ENCODE measurements at places on chromosomes 3 and 15.

GRCh38 chr3:32719335-32719734, 34.3 kb downstream of the CNOT10 start:
- no peak for DNase-seq

DNA sequence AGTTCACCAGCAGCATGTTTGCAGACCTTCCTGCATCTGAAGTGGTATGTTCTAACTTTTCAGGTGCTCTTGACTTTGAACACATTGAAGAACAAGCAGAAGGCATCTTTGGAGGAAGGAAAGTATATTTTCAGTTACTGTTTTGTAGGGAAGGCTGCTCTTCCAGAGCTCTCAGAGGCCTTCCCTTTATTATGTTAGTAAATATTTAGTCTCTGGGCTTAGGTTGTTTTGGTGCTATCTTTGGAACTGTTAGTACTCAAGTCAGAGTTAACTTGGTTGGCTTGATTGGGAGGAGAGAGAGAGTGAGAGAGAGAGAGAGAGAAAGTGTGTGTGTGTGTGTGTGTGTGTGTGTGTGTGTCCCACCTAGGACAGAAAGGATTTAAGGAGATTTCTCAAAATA, 188.2 kb downstream of the ITPR1 start:
- DNase-seq: no peak

GRCh38 chr3:25338158-25338725, 89.8 kb upstream of the RARB start:
- DNase-seq: no peak

- DNase-seq: no peak
Measured at GRCh38 chr3:118001380-118001779, 1033.3 kb downstream of the IGSF11 start.

DNA sequence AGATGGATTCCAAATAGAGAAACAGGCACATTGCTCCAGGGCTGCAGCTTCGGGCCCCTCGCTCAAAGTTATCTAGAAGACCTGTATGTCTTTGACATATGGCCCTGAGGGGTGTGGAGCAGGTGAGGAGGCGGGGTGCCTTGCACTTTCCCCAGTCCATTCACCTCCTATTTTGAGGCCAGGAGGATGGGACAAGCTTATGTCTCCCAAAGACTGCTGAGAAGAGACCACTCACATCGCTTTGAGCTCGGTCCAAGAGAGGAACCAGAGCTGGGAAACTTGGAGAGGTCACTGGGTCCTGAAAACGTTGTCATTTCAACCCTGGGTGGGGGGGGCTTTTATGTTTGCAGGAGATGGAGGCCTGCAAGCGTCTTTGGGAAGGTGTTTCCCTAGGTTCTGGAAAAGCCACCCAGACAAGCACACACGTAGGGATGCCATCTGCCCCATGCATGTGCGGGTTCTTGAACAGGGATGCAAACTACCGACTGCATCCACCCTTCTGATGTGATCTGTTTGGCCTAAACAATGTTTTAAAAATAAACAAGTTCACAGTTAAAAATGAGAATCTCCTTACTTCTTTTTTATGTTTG, 33.7 kb upstream of the SYNM start:
- no peak for DNase-seq

- peak; percentile 29 for DNase-seq
Measured at GRCh38 chr15:100973351-100974111, 54.4 kb downstream of the LRRK1 start.

DNA sequence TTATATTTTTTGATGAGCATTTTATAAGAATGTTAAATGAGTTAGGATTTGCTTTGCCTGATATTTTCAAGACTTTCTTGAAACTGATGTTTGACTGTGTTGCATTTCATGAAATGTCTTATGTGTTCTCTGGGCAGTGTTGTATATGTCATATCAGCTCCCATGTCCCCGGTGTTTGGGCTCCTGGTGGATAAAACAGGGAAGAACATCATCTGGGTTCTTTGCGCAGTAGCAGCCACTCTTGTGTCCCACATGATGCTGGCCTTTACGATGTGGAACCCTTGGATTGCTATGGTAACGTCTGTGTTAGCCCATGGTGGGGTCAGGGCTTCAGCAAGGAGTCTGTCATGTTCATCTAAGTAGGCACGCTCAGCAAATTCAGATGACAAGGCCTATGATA, 20.0 kb downstream of the MFSD1 start:
- peak; percentile 8 for DNase-seq

DNA sequence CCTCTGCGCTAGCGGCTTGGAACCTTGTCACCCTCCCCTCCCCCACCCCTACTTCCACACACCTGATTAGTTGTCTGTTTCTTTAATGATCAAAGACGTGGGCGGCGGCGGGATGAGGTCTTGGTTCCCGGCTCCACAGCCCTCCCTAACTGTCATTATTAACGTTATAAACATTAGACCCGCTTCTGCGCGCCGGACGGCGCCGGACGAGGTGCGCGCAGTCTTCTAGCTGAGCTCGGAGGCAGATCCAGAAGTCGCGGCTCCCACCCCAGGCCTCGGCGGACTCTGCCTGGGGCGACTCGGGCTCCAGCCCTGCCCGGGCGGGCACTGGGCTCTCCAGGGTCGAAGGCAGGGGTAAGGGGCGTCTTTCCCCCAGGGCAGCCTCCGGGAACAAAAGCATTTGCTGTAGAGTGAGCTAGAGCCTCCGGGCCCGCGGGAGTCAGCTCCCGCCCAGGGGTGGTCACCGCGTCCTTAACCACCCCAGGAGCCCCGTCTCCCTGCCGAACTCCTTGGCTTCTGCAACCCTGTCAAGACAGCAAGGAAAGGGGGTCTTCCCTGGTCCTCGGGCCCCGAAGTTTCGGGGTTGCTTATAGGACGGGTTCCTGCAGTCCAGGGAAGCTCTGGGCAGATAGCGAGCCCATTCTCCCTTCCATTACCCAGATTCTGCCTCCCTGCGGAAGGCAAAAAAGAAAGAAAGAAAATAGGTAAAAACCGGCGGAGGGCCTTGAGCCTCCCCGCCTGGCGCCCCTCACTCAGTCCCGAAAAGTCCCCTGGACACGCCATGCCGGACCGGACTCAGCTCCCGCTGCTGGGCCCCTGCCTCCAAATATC, 2.2 kb upstream of the ISLR2 start:
- peak; percentile 58 for DNase-seq

GRCh38 chr3:157294491-157294890, 134.5 kb upstream of the CCNL1 start:
- DNase-seq: no peak

GRCh38 chr3:89787485-89787884, 680.1 kb downstream of the EPHA3 start:
- no peak for DNase-seq

DNA sequence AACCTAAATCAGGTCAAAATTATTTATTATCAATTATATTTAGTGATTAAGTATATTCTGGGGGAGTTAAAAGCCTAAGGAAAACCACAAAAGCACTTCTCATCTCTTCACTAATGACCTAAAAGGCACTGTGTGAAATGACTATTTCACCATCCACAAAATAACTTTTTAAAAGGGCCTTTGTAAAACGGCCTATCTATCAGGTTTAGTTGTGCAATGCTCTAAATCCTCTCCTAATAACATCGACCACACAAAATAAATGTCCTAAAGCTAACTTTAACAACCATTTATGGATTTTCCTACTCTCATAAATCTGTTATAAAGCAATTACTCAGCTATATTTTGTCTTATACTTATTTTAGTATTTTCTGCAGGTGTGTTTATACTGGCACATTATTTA, 1066.3 kb downstream of the ROBO1 start:
- DNase-seq: no peak

DNA sequence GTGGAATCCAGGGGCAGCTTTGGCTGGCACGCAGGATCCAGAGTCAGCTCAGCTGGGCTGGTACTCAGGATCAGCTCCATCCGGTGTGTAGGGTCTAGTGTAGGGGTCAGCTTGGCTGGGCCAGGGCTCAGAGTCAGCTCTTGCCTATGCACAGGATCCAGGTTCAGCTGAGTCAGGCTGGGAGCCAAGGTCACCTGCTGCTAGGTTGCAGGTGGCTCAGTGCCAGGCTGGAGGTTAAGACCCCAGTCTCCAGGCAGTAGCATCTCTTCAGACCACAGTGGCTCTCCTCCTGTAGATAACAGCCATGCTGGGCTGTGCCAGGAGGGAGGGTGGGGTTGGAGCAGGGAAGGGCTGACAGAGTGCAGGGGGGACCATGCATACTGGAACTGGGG, 1.8 kb downstream of the HYAL3 start:
- no peak for DNase-seq

DNA sequence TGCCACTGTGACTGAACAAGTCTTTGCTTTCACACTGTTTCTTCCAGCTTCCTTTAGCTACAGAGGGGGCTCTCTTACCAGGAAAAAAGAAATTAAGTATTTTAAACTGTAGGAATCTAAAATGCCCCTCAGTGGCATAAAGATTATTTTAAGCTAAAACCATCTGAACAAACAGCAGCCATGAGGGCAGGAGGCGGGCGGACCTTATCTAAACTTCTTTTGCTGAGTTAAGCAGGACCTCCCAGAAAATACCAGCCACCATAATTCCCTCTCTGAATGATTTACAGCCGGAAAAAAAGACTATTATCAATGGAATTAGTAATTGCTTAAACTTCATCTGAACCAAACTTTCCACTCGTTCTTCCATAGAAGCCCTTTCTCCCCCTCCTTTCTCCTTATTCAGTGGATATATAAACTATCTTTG, 5.2 kb upstream of the TOPAZ1 start:
- no peak for DNase-seq

GRCh38 chr3:170144437-170144843, 37.1 kb downstream of the PHC3 start:
- DNase-seq: no peak

DNA sequence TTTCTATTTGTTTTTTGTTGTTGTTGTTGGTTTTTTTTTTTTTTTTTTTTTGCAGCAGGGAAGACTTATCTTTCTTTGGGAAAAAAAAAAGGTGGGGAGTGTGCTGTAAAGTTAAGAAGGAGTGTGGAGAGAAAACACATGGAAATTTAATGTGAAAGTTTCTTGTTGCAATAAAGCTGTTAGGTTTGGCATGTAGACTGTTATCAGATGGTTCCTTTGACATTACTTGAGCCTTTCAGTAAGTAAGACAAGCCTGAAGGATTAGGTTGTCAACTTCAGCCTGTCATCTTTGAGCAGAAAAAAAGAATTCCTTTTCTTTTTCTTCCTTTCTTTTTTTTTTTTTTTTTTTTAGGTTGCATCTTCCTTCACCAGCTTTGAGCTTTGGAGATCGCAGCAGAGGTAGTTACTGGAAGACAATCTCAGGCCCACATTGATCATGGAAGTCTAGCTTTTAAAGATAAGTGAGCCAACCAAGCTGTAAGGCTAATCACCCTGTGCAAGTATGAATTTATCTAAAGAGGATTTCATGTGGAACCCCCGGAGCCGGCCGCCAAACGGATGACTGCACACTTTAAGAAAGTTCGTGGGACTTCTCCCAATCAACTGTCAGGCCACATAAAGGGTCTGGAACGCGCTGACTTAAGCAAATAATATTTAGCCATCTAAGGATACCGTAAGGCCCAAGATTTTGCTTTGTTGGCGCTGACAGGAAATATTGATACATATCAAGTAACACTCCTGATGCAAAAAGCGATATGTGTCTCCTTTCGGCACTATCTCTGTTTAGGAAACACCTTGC, 1040.1 kb upstream of the NR2F2 start:
- no peak for DNase-seq

DNA sequence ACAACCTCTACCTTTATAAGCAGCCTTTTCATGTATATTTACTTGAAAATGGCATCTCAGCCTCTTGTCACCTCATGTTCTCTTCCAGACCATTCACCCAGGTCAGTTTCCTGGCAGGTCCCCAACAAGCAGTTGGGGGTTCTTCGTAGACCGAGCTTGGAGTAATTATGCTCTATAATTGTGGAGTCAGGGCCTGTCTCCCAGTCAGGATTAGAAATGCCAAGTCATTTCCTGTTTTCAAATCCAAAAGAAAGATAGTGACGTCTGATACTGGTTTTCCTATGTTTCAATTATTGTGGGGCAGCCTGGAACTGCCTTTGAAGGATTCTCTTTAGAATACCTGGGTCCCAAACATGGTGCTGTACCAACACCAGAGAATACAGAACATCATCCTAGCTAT, 430.6 kb downstream of the MECOM start:
- DNase-seq: peak; percentile 27

- DNase-seq: no peak
Measured at GRCh38 chr15:49242820-49243219, 72.8 kb downstream of the GALK2 start.

DNA sequence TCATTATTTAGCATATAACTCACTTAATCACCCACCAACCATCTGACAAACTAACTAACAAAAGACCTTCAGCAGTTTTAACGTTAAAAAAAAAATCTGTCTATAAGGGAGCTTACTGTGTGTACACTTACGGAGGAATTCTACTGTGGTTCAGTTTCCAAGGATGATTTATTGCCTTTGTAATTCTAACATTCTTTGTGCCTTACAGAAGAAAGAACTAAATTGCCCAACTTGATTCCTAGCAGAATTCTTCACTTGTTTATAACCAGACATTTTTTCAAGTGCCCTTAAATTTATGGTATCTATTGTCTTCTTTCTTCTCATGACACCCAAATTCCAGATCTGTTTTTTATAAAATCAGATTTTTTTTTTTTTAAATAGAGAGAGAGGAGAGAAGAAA, 119.7 kb upstream of the IGSF10 start:
- no peak for DNase-seq

GRCh38 chr3:190117981-190118380, 2.7 kb downstream of the P3H2 start:
- DNase-seq: no peak
